Kidney (tissue), 22 donors: ENCODE measurements at places on chromosomes 13 and 19. TPM values are rescaled to one million over a fixed set of nuclear protein-coding genes. Genes with fewer than 3 reads are reported as not detected.
A peak's percentile ranks its signal among the peaks of the same experiment; 100 is the strongest.

- H3K27me3 ChIP-seq = no peaks in the 10 kb centered on the region
- no peak overlapping the region for H3K27ac ChIP-seq
- H3K36me3 ChIP-seq = no peaks in the 10 kb centered on the region
- no peaks in the 10 kb centered on the region for H3K4me1 ChIP-seq
These were observed 539.3 kb downstream of the LIG4 start for GRCh38 chr13:107675847-107676550.

GRCh38 chr13:109199280-109199679 lies 569.9 kb downstream of the MYO16 start:
- H3K4me1 ChIP-seq = no peaks in the 10 kb centered on the region
- no peak for DNase-seq
- H3K4me3 ChIP-seq = no peak overlapping the region
- H3K27ac ChIP-seq = no peak overlapping the region
- no peaks in the 10 kb centered on the region for H3K36me3 ChIP-seq

DNA sequence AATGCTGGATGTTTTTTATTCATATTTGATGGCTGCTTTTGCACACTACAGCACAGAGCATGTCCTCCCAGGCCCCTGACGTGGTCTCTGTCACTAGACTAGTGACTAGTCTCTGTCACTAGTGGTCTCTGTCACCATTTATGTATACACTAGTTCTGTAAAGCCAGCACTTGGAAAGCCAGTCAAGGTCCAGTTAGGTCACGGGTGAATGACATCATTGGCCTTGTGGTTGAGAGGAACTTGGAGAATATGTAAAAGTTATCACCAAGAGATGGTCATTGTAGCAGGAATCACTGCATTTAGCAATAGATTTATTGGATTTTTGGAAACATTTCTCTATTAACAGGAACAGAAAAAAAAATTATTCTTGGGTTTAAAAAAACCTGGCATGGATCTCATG lies 72.9 kb downstream of the SHISA2 start:
- H3K27ac ChIP-seq = no peak overlapping the region
- no peak overlapping the region for H3K4me3 ChIP-seq
- H3K4me1 ChIP-seq = no peaks in the 10 kb centered on the region
- DNase-seq = no peak
- no peaks in the 10 kb centered on the region for H3K27me3 ChIP-seq

- peak; percentile 58 for DNase-seq
- H3K4me1 ChIP-seq = no peaks in the 10 kb centered on the region
- peak overlapping the region; percentile 64 for H3K27ac ChIP-seq
- peaks cover 4% of the 10 kb centered on the region for H3K36me3 ChIP-seq
- H3K4me3 ChIP-seq = no peak overlapping the region
These were observed 14.6 kb upstream of the RPS15 start for GRCh38 chr19:1423436-1424191.

DNA sequence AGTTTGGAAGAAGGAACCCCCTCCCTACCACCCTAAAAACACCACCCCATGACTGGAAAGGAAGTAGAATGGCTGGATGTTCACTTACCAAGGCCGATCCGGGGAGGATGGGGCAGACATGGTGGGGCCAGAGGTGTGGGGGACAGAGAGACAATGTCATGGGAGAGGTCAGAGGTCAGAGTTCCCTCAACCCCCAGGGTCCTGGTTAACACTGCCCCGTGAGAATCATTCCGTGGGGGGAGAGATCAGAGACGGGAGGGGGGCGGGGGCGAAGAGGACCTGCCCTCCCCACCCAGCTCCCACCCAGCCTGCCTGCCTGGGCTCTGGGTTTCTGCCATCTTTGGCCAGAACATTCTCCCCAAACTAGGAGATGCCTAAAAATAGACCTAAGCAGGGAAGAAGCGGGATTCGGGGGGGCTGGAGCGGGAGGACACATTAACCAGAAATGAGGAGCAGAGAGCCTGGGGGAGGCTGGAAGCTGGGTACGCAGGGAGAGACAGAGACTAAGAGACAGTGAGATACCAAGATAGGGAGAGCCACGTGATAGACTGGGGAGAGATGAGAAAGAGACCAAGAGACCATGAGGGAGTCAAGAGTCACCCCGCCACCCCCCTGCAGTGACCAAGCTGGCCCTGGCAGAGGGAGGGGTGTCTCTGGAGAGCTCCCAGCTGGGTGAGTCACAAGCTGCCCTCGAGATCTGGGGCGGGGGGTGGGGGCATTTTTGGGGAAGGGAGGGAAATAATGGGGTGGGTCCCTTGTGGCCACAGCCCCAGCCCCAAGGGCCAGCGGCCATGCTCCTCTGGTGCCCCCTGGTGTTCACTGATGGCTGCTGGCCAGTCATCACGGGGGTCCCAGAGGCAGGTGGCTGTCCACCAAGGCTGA lies 6.1 kb upstream of the KANK2 start:
- H3K4me1 ChIP-seq = peaks cover 15% of the 10 kb centered on the region
- peak overlapping the region; percentile 75 for H3K27ac ChIP-seq
- H3K4me3 ChIP-seq = no peak overlapping the region
- H3K36me3 ChIP-seq = no peaks in the 10 kb centered on the region

DNA sequence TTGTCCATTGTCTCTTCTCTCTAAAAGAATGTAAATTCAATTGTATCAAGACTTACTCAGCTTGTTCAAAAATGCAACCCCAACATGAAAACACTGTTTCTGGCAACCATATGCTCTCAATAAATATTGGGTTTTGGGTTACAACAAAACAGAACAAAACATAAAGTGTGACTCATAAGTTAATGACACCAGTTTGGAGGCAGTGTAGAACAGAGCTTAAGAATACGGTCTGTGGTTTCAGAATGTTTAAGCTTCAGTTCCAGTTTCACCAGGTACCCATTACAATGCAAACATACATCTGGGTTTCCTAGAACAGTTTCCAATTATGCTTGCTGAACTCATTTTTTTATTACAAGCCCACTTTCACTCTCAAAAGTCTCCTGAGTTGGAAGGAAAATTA lies 285.8 kb upstream of the PCDH9 start:
- H3K4me3 ChIP-seq = no peak overlapping the region
- H3K27ac ChIP-seq = no peak overlapping the region
- no peaks in the 10 kb centered on the region for H3K4me1 ChIP-seq
- H3K36me3 ChIP-seq = no peaks in the 10 kb centered on the region

DNA sequence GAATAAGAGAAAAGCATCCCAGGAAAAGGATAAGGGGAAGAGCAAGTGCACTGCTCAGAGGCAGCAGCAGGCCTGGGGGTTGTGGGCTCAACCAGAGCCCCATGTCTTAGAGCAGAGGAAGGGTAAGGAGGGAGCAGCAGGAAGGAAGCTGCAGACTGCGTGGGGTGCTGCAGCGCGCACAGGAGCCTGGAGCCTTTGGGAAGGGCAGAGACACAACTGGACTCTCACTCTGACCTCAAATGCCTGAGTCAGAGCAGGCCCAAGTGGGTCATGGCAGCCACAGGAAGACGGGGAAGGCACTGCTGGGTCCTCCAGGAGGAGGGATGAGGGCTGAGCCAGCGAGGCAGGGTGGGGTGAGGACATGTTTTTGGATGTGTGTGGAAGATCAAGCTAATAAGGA lies 31.6 kb downstream of the SIGLEC7 start:
- H3K27ac ChIP-seq = no peak overlapping the region
- no peaks in the 10 kb centered on the region for H3K27me3 ChIP-seq
- no peaks in the 10 kb centered on the region for H3K4me1 ChIP-seq
- no peak for DNase-seq

DNA sequence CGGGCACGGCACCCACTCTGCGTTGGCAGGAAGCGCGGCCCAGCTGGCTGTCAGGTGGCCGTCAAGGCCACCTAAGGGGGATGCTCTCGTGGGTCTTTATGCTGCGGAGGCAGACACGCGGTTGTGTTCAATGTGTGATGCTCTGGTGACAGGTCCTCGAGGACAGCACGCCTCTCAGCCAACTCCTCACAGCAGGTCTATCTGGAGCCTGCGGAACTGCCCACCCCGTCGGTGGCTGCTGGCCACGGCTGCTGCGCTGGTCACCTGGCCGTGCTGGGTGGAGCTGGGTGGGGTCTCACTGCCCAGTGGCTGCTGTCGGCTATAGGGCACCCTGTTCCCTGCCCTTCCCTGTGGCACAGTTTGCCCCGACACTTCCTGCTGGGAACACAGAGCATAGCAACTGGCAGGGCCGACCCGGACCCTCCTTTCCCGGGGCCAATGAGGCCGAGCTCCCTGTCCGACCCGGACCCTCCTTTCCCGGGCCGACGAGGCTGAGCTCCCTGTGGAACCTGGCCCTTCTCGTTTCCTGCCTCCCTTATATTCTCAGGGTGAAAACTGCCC lies 14.3 kb upstream of the F7 start:
- no peak for DNase-seq
- H3K4me1 ChIP-seq = no peaks in the 10 kb centered on the region
- peaks cover 34% of the 10 kb centered on the region for H3K36me3 ChIP-seq

DNA sequence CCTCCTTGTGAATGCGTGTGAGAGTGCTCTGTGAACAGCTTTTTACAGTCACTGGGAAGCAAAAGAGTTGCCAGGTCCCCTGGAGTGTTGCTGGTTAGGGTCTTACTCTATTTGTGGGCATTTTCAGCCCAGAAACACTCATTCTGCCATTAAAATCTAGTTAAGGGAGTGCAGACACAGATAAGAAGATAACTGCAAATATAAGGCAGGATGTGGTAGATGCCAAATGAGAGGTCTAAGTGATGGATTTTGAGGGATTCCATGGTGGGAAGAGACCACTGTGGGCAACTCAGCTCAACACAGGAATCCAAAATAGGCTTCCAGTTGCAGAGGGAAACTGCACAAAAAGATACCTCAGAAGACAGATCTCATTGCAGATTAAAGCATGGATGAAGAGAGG lies 54.5 kb upstream of the KL start:
- H3K36me3 ChIP-seq = no peaks in the 10 kb centered on the region
- no peak for DNase-seq
- no peaks in the 10 kb centered on the region for H3K27me3 ChIP-seq
- no peak overlapping the region for H3K27ac ChIP-seq

DNA sequence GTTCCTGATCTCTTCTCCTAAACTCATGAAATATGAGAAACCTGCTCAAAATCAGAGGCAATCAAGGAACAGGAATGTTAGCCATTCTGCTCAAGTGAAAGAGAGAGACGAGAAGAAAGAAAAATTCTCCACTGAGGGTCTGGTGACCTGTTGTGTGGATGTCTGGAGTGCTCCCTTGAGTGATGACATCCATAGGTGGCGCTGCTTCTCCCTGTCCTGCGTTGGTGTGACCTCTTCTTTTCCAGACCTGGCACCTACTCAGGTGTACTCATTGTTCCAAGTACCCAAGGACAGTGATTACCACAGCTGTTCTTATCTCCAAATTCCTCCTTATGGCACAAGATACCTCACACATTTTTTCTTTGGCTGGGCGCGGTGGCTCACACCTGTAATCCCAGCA lies 4.0 kb downstream of the ZNF223 start:
- no peak overlapping the region for H3K27ac ChIP-seq
- H3K4me1 ChIP-seq = peaks cover 9% of the 10 kb centered on the region
- H3K36me3 ChIP-seq = peaks cover 22% of the 10 kb centered on the region
- no peak for DNase-seq

GRCh38 chr19:6745965-6746364 lies 6.5 kb downstream of the TRIP10 start:
- H3K36me3 ChIP-seq = peaks cover 5% of the 10 kb centered on the region
- no peaks in the 10 kb centered on the region for H3K27me3 ChIP-seq
- H3K4me1 ChIP-seq = peaks cover 17% of the 10 kb centered on the region
- no peak overlapping the region for H3K27ac ChIP-seq

- peak overlapping the region; percentile 82 for H3K27ac ChIP-seq
- peak overlapping the region; percentile 88 for H3K4me3 ChIP-seq
- H3K4me1 ChIP-seq = no peaks in the 10 kb centered on the region
- peak; percentile 90 for DNase-seq
- no peaks in the 10 kb centered on the region for H3K36me3 ChIP-seq
These were observed 15.3 kb downstream of the IZUMO2 start for GRCh38 chr19:50147462-50148423.

- H3K27me3 ChIP-seq = no peaks in the 10 kb centered on the region
- DNase-seq = peak; percentile 91
- H3K4me3 ChIP-seq = peak overlapping the region; percentile 84
- H3K27ac ChIP-seq = peak overlapping the region; percentile 93
These were observed 880 bp downstream of the SWSAP1 start for GRCh38 chr19:11375143-11375948.

GRCh38 chr19:39420769-39421168 lies 8.3 kb downstream of the PLEKHG2 start:
- H3K4me3 ChIP-seq = no peak overlapping the region
- H3K27ac ChIP-seq = no peak overlapping the region
- peaks cover 2% of the 10 kb centered on the region for H3K36me3 ChIP-seq
- DNase-seq = no peak
- H3K4me1 ChIP-seq = no peaks in the 10 kb centered on the region
- H3K27me3 ChIP-seq = no peaks in the 10 kb centered on the region

DNA sequence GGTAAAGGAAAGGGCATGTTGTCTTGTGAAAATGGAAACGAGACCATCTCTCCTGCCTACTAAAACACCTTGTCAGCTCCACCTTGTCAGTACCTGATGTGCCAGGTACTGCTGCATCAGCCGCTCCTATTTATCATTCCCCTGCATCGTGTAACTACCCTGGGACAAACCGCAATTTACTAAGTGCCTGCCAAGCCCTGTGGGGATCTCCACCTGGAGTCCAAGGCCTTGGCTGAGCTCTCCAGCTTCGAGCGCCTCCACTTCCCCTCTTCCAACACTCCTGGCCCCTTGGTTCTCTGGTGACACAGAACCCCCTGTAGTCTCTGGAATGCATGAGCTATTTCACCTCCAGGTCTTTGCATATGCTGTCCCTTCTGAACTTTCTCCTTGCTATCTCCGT lies 25.9 kb upstream of the CCNP start:
- H3K4me3 ChIP-seq = no peak overlapping the region
- H3K4me1 ChIP-seq = peaks cover 6% of the 10 kb centered on the region
- H3K27ac ChIP-seq = no peak overlapping the region
- H3K36me3 ChIP-seq = peaks cover 4% of the 10 kb centered on the region

GRCh38 chr19:51531349-51532315 lies at the start of gene SIGLEC6:
Gene SIGLEC6 (minus strand): TSS chr19:51531670. CDS start chr19:51531648, 22 bp downstream.
- DNase-seq = no peak
- H3K27me3 ChIP-seq = peaks cover 3% of the 10 kb centered on the region
- H3K27ac ChIP-seq = no peak within 1 kb of the TSS
- H3K36me3 ChIP-seq = no peaks in the 10 kb centered on the region
- no peaks in the 10 kb centered on the region for H3K4me1 ChIP-seq

- H3K27me3 ChIP-seq = no peaks in the 10 kb centered on the region
- H3K4me1 ChIP-seq = peaks cover 2% of the 10 kb centered on the region
- DNase-seq = no peak
- no peaks in the 10 kb centered on the region for H3K36me3 ChIP-seq
- H3K4me3 ChIP-seq = no peak overlapping the region
- H3K27ac ChIP-seq = no peak overlapping the region
These were observed 50.2 kb downstream of the SIPA1L3 start for GRCh38 chr19:37957176-37957575.

Gene MBD3L3
- not detected for total RNA-seq

Gene TRPC4
- 2.9 TPM for total RNA-seq

Gene CBARP
- 1.1 TPM for total RNA-seq

Gene ZNF878
- total RNA-seq = 0.60 TPM

Gene WDR88
- not detected for total RNA-seq

Gene NPAS1
- total RNA-seq = 0.38 TPM

Gene CABP5
- not detected for total RNA-seq

Gene ANKRD24
- 0.72 TPM for total RNA-seq

Gene ZNF737
- total RNA-seq = 22.7 TPM

Gene CCDC169
- total RNA-seq = 1.5 TPM

Gene ATP8A2
- total RNA-seq = 0.50 TPM

Gene GRIN2D
- total RNA-seq = 0.54 TPM

Gene RASIP1
- total RNA-seq = 23.3 TPM
